ENCODE measurements at places on chromosomes 16 and 17.

DNA sequence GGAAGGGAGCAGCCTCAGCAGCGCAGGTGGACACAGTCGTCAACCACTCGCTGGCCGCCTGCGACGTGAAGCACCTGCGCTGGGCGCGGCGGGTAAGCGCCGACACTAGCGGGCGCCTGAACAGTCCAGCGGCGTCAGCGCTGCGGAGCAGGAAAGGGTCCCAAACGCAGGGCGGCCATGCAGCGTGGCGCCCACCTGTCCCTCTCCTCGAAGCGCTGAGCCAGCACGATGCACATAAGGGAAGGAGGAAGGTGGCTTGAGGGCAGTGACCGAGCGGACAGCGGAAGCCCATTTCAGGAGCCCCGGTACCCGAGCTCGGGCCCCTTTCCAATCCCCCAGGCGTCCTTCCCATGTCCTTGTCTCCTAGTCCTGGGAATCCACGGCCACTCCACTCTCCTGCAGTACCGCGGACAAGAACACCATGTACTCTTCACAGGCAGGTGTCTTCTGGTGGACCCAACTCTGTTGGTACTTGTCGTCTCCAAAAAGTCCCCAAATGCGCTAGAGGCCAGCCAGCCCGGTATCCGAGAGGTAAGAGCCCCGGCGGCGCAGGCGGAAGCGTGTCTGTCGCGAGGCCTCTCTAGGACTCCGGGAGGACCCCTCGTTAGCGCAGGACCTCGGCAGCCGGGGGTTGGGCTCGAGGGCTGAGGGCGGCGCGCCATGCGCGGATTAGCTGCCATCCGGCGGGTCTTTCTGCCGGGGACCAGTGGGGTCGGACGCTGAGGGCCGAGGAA lies 14.4 kb downstream of the ZNF232 start:
- peak; percentile 91 for DNase-seq

GRCh38 chr16:56300891-56301850 lies 109.9 kb downstream of the GNAO1 start:
- no peak for DNase-seq

DNA sequence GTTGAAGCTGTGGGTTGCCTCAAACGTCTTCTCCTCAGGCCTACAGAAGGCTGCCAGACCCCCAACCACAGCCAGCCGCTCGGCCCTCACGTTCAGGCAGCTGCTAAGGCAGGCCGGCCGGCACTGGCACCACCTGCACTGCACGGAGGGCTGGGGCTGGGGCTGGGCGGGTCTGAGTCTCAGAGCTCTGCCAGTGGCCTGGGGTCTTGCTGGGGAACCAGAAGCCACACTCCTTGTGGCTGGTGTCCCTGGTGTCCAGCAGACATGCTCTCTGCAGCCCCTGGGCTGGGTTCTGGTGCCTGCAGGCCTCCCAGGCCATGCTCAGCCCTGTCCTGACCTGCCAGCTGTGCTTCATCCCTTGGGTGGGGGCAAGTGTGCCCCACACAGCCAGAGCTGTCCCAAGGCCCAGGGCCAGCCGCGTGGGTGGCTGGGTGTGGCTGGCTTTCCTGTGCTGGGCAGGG lies 42.0 kb downstream of the BAHCC1 start:
- no peak for DNase-seq

GRCh38 chr16:13038591-13038990 lies 137.2 kb downstream of the SHISA9 start:
- DNase-seq, result no peak

DNA sequence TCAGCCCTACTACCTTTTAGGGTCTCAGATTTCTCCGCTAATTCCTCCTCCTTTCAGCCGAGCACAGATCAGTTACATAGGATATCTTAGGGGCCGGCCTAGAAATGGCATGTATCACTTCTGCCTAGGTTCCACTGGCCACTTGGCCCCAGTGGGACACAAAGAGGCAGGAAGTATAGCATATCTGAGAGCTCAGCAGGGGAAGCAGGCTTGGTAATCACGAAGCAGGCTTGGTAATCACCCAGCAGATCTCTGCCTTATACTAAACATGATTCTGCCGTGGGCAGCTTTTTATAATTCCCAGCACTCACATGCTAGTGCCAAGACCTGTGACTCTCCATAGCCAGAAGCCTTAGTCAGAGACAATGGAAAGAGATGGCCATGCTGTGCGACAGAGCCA lies 59.6 kb upstream of the CACNG5 start:
- DNase-seq, result no peak

DNA sequence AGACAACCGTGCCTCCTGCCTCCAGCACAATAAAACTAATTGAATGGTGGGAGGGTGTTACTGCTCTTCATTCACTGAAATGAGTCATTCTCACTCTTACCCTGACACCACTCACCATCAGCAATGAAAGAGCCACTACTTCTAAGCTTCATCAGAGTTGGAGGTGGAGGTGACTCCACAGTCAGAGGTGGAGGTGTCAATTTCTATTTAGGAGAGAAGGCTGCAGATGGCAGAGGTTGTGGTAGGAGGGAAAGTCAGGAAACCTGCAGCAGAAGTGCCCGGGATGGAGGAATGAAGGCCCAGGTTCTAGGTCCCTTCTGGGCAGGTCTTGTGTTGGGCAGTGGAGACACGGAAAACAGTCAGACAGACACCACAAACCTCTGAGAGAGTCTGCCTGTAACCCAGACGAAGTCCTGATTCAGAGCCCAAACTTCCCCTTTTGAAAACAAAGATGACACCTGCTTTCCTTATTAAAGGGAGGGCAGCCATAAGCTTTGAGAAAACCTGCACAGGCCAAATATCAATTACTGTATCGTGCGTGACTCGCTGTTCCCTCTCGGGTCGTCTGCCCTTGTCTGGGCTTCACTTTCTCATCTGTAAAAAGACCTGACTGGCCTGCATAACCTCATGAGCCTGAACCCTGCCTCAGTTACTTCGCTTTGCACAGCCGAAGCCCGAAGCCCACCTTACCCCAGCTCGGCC lies 668 bp downstream of the ATPAF2 start:
- DNase-seq, result no peak

DNA sequence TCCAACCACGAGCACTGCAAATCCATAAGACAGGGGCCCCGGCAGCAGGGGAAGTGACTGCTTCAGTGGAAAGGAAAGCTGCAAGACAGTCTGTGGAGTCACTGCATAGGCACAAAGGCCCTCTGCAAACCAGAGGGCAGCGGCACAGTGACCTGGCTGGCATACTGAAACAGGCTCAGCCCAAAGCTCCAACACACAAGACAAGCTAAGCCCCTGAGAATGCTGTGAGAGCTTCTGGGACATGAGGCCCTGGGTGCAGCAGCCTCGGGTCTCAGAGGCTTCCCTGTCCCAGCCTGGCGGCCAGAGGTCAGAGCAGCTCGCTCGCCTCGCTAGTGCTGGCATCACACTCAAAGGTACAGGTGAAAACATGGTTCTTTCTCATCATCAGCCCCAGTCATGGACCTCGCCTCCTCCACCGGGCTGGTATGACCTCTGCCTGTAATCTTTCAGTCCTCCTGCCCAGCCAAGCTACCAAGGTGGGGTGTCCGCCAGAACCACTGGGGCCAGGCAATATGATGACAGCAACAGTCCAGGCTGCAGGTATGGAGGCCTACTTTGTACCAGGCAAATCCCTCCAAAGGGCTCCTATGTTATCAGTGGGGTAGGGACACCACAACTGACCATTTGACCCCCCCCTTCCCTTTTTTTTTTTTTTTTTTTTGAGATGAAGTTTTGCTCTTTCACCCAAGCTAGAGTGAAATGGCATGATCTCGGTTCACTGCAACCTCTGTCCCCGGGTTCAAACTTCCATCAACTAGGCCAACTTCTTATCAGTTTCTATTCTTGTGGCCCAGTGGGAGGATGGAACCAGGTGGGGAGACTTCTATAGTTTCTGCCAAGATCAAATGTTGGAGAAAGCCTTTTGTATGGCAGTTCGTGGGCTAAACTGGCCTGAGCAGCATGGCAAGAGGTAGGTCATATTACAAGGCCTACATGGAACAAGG lies 19.2 kb downstream of the ST3GAL2 start:
- no peak for DNase-seq

DNA sequence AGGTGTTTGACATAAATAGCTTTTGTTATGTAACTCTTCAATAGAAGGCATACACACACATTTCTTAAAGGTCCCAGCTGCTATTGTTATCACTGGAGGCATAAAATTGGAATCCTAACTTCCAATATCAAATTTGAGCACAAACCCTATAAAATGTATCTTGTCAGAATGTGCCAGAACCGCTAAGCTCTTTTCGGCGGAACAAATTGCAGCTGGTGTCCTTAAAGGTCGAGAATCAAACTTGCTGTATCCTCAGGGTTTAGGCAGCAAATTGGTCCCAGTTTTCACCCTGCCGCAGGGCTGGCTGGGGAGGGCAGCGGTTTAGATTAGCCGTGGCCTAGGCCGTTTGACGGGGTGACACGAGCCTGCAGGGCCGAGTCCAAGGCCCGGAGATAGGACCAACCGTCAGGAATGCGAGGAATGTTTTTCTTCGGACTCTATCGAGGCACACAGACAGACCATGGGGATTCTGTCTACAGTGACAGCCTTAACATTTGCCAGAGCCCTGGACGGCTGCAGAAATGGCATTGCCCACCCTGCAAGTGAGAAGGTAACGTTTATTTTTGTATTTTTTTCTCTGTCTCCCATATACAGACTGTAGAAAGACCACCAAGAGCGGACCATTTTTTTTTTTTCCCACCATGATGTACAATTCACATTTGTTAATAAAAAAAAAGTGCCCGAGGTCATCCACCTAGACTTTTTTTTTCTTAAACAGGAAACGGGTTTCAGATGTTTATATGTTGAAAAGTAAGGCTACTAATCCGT lies 297.1 kb downstream of the IRF8 start:
- no peak for DNase-seq

DNA sequence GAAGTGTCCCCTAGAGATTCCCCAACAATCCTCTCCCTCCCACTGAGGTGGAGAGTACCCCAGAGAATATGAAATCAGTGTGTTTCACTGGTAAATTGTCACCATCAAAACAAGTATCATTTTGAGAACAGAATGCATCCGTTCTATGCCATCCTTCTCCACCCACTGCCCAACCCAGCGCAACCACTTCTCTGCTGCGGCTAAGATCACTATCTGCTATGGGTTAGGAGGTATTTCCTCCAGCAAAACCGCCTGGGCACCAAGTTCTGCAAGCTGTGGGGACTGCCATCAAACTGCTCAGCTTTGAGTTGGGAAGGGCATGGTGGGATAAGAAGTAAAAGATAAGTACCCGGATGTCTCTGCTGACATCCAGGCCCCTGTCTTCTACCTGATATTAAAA lies 24.4 kb downstream of the CNTNAP1 start:
- no peak for DNase-seq

DNA sequence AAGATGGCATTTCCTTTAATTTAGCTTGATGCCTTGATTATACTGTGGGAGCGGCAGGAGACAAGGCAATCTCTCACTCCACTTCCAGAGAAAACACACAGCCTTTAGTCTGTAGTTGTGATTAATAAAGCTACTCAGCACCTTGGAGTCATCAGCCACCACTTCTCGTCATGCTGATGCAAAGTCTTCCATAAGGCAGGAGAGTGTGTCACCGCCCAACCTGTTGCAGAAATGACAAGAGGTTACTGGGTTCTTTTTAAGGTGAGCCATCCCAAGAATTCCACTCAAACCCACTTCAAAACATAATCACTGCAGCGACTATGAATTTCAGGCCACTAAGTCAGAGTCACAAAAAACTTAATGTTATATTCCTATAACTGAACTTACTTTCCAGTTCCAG lies 223.9 kb upstream of the TOX3 start:
- DNase-seq, result no peak

DNA sequence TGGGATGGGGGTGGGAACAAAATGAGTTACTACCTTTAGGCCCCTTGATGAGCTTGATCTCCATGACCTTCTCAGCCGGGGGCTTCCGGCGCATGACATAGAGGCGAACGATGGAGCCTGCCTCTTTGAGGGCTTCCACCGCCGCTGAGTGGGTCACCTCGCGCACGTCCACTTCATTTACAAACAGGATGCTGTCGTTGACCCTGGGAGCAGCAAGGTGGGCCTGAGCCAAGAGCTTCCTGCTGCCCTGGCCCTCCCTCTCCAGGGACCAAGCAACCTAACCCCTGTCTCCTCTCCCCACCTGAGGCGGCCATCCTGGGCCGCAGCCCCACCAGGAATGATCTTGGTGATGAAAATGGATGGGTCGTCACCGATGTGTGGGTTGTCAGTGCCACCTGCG lies 16.2 kb downstream of the DLG4 start:
- DNase-seq, result no peak

DNA sequence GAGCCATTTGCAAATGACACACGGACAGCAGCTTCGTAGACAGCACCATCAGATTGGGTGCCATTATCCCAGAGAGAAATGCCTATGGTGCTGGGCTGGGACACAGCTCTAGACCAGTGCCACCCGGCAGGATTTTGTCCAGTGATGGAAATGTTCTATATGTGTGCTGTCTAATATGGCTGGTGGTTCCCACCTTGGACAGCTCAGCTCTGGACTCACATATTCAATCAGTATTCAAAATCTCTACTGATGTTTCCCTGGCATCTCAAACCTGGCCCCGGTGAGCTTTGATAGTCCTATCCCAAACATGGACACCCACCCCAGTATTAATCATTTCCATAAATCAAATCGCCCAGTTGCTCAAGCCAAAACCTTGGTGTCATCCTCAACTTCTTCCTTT lies 23.0 kb downstream of the FA2H start:
- no peak for DNase-seq

GRCh38 chr16:77897129-77897437 lies 108.7 kb downstream of the VAT1L start:
- no peak for DNase-seq

DNA sequence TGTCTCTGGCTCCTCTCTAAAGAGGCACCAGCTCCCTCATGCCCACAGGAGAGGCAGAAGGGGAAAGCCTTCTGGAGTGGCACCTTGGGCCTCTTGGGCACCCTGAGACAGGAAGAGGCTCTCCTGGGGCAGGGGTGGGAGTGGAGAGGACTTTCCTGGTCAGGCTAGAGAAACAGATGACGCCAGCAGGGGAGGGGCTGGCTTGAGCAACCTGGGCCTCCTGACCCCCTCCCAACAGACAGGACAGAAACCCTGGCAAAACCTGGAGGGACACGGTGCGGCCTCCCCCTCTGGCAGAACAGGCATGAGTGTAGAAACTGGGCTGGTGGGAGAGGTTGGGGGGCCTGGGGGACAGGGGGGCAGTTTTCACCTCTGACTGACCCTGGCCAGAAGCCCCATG lies 6.1 kb downstream of the SMIM5 start:
- DNase-seq, result no peak

- peak; percentile 60 for DNase-seq
These were observed 155.7 kb downstream of the SOCS1 start for GRCh38 chr16:11100239-11100750.

- DNase-seq, result no peak
These were observed 87.5 kb downstream of the WSCD1 start for GRCh38 chr17:6157716-6158115.

- no peak for DNase-seq
These were observed 375.3 kb upstream of the CDH5 start for GRCh38 chr16:65991149-65991701.

- DNase-seq, result no peak
These were observed 32.0 kb upstream of the ABCA5 start for GRCh38 chr17:69358688-69359596.

- DNase-seq, result no peak
These were observed 423.8 kb upstream of the PSMD7 start for GRCh38 chr16:73872856-73873255.

GRCh38 chr17:43907425-43907981 lies at the start of gene MPP2:
Gene MPP2, minus strand, starts transcription at chr17:43907536. Its CDS starts 3,076 bp downstream, at chr17:43904460.
- DNase-seq, result peak; percentile 91
